Cardiac septum (tissue), 1 donor: ENCODE measurements at places on chromosomes 3 and 15. TPM values are rescaled to one million over a fixed set of nuclear protein-coding genes. Genes with fewer than 3 reads are reported as not detected.

ISLR2 gene
- total RNA-seq: 4.1 TPM

EFCC1 gene
- 1.7 TPM for total RNA-seq

NOX5 gene
- total RNA-seq: not detected

TGM5 gene
- total RNA-seq: not detected

CORO2B gene
- total RNA-seq: 2.7 TPM

SERINC4 gene
- total RNA-seq: 0.43 TPM

NCEH1 gene
- 18.5 TPM for total RNA-seq

DNA sequence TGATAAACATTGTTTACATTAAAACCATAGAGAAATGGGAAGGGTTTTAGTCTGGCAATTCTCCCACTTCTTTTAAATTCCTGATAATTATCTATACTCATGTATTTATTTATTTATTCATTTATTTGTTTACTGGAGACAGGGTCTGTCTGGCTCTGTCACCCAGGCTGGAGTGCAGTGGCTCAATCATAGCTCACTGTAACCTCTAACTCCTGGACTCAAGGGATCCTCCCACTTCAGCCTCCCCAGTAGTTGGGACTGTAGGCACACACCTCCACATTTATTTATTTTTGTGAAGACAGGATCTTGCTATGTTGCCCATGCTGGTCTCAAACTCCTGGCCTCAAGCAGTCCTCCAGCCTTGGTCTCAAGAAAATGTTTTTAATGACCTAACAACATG, 2.5 kb upstream of the AEN start:
- DNase-seq: no peak

DNA sequence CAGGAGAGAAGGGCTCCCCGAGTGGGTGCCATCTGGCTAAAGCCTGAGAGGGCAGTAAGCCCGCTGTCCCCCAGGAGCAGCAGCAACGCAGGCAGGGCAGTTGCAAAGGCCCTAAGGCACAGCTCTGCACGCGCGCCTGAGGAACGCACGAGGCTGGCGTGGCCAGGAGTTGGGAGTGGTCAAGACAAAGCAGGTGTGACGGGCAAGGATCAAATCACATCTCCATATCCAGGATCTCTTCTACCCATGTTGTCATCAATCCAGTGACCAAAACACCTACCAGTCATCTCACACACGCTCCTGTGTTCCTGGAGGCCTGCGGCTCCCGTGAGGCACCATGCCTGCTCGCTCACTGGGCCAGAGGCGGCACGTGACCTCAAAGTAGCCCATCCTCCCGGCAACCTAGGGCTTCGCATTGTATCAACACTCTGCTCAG, 59.5 kb downstream of the ERC2 start:
- no peak for DNase-seq

DNA sequence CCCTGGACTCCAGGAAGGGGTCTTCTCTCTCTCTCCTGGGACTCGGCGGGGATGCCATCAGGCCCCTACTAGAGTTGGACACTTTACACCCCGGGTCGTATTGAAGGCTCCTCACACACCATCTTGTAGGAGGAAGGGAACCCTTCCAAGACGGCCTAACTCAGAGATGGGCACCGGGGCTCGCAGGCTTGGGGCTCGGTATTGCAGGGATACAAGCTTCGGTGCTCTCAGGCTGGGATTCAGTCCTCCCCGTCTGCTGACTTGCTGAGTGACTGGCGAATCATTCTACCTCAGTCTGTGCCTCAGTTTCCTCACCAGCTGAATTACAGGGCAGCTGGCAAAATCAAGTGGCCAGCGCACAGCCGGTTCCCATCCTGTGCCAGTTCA, 419 bp upstream of the CALML4 start:
- no peak for DNase-seq

GRCh38 chr3:60142009-60142408, 1092.2 kb upstream of the CFAP20DC start:
- DNase-seq: no peak
